ENCODE measurements at places on chromosomes 1 and 21.

- no peak for DNase-seq
These were observed 26.8 kb upstream of the MAP1LC3C start for GRCh38 chr1:242025681-242026080.

DNA sequence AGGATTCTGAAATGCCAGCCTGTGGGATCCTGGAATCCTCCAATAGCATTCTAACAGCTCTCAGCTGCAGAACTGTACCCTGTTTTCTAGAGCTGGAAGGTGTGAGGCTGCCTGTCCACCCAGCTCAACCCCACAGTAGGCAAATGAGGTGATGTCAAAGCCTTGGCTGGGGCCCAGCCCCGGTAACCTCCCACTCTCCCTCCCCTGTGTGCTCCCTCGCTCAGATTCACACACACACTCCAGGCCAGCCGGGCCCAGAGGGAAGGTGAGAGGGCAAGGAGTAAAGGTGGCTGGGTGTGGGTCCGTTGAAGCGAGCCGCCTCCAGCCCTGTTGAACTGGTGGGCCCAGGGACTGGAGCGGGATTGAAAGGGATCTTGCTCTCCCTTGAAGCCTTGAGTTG lies at the start of gene BSND:
TSS of gene BSND (plus strand) at position 257 of the 400 bp plus-strand sequence. CDS start 254 bp downstream, outside the sequence.
- DNase-seq, result no peak

DNA sequence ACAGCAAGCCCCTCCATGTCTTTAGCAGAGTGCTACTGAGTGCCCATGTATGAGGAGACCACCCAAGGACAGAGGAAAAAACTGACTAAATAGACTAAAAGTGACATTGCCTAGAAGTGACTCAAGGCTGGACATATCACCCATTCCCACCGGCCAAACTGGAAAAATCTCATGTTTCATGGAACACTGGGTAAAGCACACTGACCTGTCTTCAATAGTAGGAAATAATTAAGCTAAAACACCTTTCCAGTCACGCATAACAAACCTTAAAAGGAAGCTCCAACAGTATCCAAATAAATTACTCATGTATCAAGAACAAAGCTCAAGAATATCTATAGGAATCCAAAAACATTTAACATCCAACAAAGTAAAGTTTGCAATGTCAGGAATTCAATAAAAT lies 120.4 kb downstream of the SNX7 start:
- no peak for DNase-seq

- no peak for DNase-seq
These were observed 237.6 kb downstream of the GRIK3 start for GRCh38 chr1:36796733-36797132.

- no peak for DNase-seq
These were observed 444.6 kb downstream of the NUF2 start for GRCh38 chr1:163766257-163766918.

GRCh38 chr1:87196110-87196827 lies 132.4 kb upstream of the LMO4 start:
- no peak for DNase-seq

DNA sequence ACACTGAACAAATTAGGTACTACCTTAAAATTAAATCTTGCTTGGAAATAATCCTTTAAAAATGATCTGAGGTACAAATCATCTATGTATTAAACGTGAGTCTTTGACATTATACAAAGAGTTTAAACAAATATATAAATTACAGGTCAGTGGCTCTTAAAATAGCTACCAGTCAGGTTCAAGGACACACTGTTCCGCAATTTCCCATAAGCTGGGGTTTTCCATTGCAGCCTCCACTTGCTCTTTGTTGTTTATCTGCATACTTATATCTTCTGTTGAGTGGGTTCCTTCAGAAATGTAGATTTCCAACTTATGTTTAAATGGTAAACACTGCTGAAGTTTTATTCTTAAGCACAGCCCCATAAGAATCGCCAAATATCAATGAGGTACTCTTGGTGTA lies 5.7 kb upstream of the MRPL55 start:
- DNase-seq, result no peak

- DNase-seq, result no peak
These were observed 99.0 kb upstream of the LBR start for GRCh38 chr1:225526878-225527277.

- DNase-seq, result no peak
These were observed 23.5 kb upstream of the C2CD2 start for GRCh38 chr21:41977034-41977950.

DNA sequence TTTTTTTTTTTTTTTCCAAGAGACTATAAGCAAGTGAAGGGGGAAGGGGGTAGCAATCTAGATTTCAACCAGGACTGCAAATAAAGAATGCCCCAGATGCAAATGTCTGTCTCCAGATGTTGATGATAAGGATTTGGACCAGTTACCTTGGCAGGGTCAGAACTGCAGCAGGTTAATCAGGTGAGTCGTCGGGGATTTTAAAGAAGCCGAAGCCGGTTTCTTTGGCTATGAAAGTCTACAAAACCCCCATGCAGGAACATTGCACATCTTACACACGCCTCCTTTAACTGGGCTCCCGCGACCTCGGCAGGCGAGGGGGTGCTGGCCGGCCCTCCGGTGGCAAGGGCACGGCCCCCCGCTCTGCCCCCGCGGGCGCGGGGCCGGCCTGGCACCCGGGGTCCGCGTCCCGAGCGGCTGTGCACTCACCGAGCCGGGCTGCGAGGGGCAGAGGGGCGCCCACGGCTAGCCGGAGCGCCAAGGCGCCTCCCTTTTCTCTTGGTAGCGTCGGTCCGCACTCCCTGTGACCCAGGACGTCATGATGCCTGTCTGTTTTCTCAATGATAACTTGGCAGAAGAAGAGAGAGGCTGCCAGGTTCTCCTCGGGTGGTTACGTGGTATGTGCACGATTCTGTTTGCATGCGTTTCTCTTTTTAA lies 366.3 kb upstream of the ESRRG start:
- DNase-seq, result no peak

DNA sequence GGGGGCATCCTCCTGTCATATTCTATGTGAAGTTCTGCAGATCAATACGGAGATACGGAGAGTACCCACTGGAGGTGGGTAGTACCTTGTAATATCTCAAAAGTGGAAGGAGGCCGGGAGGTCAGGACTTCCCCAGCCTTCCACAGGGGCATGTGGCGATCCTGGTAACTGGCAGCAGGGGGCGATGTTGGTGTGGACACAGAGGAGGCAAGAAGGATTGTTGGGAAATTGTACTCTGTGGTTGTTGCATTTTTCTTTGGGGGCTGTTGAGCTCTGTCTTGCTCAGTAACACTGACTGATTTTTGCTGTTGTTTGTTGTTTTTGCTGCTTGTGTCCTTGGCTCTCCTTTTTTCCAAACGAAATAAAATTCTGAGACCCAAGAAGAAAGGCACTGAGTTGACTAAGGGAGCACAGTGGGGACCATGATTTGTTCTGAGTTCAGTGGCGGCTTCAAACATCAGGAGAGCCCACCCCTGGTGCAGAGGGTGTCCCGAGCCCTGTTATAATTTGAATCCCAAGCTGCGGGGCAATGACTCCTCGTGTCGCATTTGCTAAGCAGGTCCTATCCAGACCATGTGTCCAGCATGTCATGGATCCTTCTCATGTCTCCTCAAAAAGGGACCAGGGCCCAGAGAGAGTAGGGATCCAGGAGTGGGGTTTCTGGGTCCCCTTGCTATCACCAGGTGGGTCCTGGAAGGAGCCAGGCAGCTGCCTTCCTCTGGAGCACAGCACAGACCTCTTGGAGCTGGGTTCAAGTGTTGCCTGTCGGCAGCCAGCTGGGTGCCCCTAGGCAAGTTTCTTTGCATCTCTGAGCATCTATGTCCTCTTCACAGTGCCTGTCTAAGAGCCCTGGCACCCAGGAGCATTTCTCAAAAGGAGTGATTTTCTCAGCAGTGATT lies 22.8 kb downstream of the LHX4 start:
- peak; percentile 66 for DNase-seq

DNA sequence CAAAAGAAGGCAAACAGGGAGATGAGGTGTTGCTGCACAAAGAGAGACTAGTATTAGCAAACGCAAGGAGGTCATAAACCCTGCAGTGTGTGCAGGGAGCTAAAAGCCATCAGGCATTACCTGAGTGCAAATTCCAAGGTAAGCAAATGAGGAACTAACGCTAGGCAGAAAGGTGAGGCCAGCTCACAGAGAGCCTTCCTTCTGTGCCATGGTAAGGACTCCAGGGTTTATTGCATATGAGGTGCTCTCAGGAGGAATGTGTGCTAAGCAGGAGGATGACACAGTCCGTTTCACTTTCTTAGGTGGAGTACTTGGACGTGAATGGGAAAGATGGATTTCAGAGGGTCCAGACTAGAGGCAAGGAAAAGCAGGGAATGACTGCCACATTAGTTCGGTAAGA lies 44.6 kb upstream of the MYBPHL start:
- DNase-seq, result no peak

GRCh38 chr1:224377676-224378006 lies 21.0 kb downstream of the CNIH4 start:
- DNase-seq, result peak; percentile 41

GRCh38 chr1:17274186-17275170 lies 25.6 kb downstream of the PADI3 start:
- DNase-seq, result peak; percentile 65

- no peak for DNase-seq
These were observed 2.7 kb upstream of the TMPRSS3 start for GRCh38 chr21:42398436-42399028.

DNA sequence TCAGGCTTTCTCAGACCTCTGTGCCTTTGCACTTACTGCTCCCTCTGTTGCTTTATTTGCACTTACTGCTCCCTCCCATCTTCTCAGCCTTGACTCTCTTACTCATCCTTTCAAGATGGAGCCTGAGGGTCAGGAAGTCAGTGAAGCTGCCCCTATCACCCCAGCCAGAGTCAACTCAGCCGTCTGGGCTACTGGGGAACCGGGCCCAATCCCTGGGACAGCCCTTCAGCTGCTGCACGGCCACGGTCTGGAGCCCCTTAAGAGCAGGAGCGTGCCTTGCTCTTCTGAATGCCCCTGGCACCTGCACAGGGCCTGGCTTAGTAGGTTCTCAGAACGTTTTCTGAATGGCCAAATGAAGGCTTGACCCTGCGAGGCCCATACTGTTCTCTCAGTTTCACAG lies 244.4 kb downstream of the FOXD2 start:
- no peak for DNase-seq

DNA sequence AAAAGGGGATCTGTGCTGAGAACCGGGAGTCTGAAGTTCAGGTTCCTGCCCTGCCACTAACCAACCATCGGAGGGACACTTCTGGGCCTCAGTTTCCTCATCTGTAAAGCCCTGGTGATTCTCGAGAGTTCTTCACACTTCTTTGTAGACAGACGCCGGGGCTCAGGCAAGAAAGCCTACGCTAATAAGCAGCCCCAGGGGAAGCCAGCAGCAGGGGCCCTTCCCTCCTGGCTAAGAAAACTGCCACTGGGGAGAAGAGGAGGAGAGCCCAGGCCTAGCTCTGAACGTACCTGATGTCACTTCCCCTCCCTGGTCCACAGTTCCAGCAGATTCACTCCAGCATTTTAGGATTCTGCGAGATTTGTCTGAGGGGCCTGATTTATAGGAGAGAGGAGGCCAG lies 76.0 kb downstream of the CAMK2N1 start:
- no peak for DNase-seq

GRCh38 chr1:40820251-40820797 lies 36.7 kb downstream of the KCNQ4 start:
- no peak for DNase-seq

DNA sequence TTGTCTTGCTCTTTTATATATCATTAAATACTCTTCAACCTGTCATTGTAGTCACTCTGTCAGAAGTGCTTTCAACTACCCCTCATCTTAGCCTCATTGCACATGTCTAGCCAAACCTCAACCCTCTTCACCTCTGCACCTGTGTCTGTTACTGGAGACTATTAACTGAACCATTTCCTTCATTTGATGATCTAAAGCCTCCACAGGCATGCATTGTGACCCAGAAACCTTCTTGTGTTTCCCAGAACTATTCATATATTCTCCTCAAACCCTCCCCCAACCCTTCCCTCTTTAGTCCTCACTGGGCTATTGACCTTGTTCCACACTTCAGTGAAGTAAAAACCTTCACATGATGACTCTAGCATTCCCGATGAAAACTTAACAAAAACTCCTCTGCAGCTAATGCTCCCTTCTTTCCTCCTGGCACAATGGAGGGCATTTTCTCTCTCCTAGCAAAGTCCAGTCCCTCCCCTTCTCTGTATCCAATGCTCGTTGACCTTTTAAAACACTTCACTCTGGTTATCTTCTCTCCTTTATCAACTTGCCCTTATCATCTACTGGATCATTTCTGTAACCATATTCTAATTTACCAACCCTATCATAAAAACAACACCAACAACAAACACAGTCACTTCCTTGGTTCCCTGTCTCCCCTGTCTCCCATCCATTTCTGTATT lies 86.1 kb downstream of the BACH1 start:
- DNase-seq, result no peak

GRCh38 chr1:43444836-43445235 lies 8.9 kb downstream of the HYI start:
- no peak for DNase-seq

- no peak for DNase-seq
These were observed 4.0 kb upstream of the FTCD start for GRCh38 chr21:46159390-46159789.

Data from AG08395 (cell line).